ENCODE measurements at places on chromosomes 3 and 15. TPM values are rescaled to one million over a fixed set of nuclear protein-coding genes. Genes with fewer than 3 reads are reported as not detected.

Gene PGBD4
- 1.8 TPM for total RNA-seq

Gene CCDC54
- total RNA-seq: not detected

Gene TPM1
- 330 TPM for total RNA-seq

Gene MCTP2
- 33.2 TPM for total RNA-seq

Gene DAPK2
- total RNA-seq: 59.3 TPM

Gene CATSPER2
- 2.8 TPM for total RNA-seq

Gene FBXO40
- total RNA-seq: 0.03 TPM

Measured in left lung (tissue), 14 donors.